Cardiac septum (tissue), 1 donor: ENCODE measurements at places on chromosomes 4 and X.

DNA sequence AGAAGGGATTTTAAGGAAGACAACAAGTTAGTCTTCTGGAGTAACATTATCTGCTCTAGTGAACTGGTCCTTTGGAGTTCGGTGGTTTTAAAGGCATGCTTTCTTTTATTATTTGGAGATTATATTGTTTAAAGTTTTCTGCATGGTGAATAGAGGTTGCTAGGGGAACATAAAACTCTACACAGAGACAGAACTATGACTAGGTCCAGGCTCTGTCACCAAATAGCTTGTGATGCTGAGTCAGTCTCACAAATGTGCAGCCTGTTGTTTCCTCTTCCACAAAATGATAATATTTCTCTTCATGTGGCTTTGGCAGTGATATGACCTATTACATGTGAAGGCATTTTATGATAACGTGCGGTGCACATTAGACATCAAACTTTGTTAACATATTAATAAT, 132.6 kb downstream of the PACRGL start:
- DNase-seq = no peak

DNA sequence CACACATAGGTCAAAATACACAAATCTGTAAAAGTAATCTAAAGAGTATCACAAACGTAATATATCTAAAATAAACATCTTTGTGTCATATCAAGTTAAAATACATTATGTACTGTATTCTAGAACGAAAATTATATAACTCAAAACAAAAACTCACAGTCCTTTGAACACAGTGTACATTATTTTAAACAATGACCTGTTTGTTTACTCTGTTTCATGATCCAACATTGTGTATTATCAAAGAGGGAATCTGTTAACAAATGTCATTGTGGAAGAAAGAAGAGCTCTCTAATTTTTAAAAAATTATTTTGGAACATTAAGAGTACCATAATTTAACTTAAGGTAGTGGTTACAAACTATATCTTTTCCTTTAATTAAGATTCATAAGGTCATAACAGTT, 144.1 kb downstream of the FRYL start:
- DNase-seq = no peak

DNA sequence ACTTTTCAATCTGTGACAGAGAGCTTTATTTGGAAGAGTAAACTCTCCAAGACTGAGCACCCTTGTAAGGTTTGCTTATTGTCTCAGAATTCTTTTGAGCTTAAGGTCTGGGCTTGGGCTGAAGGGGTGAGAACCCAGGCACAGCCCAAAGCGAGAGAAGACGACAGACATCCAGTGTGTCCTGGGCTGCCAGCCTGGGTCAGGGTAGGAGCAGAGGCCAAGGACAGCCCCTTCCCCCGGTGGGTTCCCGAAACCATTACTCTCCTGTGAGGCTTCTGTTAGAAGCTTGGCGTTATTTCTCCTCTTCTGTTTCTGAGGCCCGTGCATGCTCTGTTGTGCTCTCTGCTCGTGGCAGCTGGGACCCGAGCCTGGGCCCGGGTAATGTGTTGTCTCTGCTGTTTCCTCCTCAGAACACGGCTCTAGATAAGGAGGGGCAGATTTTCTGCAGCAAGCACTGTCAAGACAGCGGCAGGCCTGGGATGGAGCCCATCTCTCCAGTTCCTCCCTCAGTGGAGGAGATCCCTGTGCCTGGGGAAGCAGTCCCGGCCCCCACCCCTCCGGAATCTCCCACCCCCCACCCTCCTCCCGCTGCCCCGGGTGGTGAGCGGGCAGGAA, 177.5 kb downstream of the DCLK2 start:
- no peak for DNase-seq

DNA sequence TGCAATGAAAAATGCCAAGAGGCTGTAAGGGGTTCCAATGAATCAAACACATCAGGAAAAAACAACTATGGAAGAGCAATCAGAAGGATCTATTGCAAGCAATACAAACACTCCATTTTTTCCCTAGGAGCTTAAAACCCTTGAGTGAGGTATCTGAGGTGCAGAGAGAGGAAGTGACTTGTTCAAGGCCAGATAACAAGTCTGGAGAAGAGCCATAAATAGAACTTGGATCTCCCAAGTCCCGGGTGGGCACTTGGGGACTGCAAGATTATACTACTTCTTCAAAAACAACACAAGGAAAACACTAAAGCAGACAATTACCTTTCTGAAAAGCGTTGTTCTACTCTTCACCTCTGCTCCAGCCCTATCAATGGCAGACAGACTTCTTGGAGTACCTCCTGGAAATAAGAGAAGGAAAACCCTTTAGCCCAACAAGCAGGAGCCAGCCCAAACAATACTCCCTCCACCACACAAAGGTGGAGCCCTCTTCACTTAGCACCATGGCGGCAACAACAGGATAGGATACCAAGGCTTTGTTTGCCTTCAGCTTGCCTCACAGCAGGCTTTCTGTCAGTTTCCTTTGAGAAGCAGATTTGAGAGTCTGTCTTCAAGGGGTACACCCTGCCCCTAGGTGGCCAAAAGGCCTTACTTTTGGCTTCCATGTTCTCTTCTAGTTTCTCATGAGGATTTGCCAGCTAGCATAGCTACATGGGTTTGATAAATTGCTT, 26.0 kb downstream of the AIFM1 start:
- no peak for DNase-seq

- DNase-seq = no peak
Observed at GRCh38 chr4:20916106-20916505, 215.8 kb downstream of the PACRGL start.

- DNase-seq = no peak
Observed at GRCh38 chr4:184280591-184281071, 63.0 kb upstream of the ENPP6 start.

DNA sequence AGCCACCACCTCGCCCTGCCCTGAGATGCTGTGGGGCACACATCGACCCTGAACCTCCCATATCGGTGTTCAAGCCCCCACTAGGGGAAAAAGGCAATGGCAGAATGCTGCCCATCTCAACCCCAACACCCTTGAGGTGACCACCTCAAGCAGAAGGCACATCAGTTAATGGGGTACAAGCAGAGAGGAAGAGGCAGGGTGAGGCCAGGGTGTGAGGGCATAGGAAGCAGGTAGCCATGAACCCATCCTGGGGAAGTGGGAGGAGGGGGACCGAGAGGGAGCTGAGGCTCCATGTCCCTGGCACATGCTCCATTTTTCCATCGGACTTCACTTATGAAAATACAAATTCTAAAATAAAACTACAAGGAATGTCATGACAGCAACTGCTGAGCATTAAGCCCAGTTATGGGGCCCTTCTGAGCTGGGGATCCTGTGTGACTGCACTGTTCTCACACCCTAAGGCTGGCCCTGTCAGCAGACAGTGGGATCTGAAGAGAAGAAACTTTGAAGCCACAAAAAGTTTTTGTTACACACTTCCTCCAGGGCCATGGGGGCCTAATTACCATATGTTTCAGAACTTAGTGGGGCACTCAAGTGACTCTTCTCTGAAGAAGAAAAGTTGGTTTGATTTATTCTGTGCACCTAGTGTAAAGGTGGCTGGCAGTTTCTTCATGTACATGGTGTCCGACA, 68.2 kb upstream of the FAM241A start:
- no peak for DNase-seq

DNA sequence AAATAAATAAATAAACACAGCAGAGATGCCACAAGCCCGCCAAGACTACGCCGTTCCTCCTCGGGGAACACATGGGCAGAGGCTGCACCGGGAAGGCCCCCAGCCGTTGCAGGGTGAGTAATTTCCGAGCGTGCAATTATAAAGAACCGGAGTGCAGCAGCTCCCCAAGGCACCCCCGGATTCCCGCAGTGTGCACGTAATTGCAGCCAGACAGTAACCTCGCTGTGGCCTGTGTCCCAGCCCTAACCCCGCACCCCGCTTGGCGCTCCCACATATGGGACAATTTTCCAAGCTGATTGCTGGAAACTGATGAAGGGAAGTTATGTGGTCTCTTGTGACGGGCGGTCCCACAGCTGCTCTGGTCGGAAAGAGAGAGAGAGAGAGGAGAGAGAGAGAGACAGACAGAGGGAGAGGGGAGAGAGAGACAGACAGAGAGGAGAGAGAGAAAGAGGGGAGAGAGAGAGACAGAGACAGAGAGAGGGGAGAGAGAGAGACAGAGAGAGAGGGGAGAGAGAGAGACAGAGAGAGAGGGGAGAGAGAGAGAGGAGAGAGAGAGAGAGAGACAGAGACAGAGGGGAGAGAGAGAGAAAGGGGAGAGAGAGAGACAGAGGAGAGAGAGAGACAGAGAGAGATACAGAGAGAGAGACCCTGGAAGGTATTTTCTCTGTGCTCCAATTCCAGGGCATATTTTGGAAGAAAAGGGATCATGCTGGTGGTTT, 275.4 kb downstream of the SHOX start:
- no peak for DNase-seq

DNA sequence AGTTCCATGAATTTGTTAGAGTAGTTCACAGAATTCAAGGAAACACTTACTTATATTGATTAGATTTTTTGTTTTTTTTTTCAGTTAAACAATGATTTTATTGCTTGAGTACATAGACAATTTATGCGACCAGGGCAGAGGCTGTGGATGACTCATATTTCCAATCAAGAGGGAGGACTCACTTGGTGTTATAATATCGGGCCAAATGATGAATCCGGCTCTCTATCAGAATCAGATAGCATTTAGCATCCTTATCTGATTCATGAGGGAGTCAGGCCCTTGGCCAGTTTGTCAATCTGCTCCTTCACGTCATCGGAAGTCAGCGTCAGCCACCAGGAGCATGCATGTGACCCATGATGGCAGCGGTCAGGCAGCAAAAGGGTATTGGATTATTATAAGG, 82.3 kb upstream of the HUWE1 start:
- no peak for DNase-seq

- DNase-seq = no peak
Observed at GRCh38 chr4:15636818-15637217, 18.3 kb downstream of the FBXL5 start.

DNA sequence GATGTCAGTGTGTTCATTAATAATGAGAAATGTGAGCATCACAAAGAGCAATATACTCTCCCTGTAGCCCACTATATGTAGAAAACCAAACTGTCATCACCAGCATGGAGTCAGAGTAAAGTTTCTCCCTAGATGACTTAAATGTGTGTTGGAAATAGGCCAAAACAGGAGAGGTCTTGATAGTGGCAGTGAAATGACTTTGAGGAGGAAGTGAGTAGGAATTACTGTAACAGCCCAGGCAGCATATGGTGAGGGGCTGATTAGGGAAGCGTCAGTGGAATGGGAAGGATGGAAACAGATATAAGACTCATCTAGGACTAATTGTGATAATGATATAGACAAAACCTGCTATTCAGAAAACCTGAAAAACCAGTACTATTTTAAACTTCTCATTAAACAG, 83.9 kb downstream of the ATXN3L start:
- no peak for DNase-seq
